Stimulated activated CD8-positive, alpha-beta memory T cell treated with anti-CD3 and anti-CD28 coated beads, Interleukin-4, amount 100 ng/mL, for 1 hour (primary cell): ENCODE measurements at places on chromosomes 2 and 18.

GRCh38 chr18:7370802-7371201, 139.9 kb downstream of the LRRC30 start:
- DNase-seq: no peak

DNA sequence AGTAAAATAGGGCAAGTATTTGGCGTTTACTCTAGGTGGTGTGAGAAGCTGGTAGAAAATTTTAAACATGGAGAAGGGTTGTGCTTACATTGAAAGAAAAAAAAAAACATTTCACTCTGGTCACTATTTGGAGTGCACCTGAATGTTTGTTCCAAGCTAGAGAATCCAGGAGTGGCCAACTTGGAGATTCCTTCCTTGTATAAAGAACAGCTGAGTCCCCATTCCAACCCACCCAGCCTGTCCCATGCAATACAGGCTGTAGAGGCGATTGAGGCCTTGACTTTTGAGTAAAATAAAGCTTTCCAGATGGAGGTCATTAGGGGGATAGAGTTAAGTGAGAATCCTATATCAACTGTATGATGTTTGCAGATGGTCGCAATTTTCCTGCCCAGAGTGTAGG, 203.8 kb upstream of the SYT4 start:
- no peak for DNase-seq

DNA sequence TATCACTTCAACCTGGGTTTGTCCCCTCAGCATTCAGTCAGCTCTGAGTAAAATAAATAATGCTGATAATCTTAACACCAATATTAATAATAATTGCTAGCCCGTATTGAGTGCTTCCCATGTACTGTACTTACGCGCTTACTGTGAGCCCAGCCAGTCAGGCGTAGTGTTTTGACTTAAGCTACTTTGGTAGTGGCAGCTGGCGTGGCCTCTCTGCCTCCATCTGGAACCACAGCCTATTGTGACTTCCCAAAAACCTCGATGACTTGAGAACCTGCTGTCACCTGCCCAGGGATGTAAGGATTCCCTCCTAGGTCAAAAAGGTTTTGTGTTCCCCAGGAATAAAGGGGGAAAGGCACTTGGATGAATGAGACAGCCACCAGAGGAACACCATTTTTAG, 53.2 kb downstream of the SUMO1 start:
- DNase-seq: no peak

DNA sequence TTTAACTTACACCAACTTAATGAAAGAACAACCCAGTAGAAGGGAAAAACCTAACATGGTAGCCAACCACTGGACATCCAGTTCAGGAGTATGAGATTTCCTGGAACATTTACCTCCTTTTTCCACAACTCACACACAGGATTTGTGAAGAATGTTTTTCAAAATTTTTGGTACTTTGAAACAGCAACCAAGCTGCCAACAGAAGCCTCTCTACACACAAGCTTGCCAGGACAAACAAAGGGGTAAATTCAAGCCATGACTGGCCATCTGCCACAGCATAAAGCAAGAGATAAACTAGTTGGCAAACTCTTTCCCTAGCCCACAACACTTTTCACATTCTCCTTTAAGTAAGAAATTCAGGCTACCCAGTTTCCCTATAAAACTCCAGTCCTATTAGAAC, 21.4 kb downstream of the MGAT4A start:
- no peak for DNase-seq

GRCh38 chr18:56109757-56110156, 521.8 kb upstream of the TCF4 start:
- DNase-seq: no peak

GRCh38 chr2:100423631-100424030, 6.2 kb upstream of the CHST10 start:
- DNase-seq: no peak

GRCh38 chr2:196980473-196980872, 54.0 kb upstream of the PGAP1 start:
- DNase-seq: no peak

DNA sequence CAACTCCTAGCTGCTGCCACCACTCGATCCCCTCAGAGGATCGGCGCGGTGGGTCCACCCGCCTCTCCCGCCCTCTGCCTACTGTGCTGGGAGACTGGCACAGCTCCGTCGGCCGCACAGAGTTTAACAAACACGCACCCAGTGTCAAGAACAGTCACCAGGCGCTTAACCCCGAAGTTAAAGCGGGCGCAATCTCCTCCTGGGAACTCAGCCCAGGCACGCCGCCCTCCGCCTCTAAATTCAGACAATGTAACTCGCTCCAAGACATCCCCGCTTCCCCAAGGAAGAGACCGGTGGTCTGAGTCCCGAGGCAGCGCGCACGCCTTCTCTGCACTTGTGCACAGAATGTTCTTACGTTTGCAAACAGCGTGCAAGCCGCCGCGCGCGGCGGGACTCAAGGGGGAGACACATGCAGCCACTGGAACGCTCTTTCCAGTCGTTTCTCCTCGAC, 533 bp downstream of the CXCR4 start:
- DNase-seq: no peak

DNA sequence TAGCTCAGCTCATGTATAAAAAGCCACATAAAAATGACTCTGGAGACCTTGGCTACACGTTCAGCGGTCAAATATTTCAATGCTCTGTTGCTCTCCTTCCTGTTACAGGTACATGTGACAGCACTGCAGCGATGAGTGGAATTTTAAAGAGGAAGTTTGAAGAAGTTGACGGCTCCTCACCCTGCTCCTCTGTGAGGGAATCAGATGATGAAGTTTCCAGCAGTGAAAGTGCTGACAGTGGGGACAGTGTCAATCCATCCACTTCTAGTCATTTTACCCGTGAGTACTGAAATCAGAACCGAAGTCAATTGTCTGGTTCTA, 125.4 kb downstream of the CSRNP3 start:
- no peak for DNase-seq

DNA sequence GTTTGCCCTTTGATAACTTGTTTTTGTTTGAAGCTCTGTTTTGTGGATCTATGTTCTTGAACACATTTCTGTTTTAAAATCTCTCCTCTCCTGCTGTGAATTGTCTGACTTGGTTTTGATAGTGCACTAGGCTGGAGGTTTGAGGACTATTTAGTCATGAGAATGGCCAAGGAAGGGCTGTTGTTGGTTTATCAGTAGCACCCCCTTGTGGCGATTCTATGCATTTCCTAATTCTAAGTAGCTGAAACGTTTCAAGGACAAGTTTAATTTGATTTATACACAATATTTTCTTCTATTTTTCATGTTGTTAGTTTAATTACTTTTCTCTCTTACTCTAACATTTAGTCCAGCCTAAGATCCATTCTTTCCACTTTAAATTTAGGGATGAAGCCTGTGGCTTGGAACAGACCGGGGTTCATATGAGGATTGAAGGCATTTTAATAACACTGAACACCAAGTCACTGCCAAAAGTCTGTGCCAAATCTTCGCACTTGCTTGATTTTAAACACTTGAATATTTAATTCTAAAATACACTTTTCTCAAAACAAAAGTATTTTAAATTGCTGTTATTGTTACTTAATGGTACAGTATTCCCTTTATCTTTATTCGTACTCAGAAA, 166.0 kb downstream of the SOCS6 start:
- DNase-seq: no peak

DNA sequence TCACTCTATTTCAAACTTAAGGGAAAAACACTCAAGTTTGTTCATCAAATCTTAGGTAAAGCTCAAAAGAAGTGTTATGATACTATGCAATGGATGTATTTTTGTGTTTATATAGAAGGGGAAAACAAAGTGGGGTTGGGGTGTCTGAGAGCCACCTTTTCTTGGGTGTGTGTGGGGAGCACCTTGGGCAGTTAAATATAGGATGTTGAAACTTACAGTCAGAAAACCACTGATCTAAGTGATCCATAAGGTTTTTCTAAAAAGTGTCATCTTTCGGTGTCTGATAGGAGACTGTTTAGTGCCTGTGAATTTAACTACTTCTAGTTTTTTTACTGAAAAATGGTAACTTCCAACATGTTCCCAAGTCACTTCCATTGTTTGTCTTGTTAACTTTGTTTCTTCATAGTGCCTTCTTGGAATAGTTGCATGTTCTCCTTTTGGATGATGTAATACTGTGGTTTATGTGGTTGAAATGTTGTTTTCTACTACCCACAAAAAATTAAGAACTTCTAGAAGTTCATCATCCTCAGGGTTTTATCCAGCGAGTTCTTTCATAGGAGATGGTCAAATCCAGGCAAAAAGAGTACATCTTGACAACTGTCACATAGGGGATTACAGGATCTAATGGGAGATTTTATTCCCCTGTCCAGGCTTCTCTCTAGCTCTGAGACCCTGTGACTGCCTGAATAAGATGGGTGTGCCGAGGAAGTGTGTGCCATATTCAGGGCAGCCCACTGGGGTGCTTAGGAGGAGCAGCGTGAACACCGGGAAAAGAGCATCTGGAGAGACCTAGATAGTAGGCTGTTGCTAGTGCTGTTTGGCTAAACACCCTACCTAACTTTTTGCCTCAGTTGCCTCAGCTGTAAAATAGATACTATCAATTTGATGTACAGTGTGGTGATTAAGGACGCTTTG, 46.2 kb downstream of the CAB39 start:
- no peak for DNase-seq

DNA sequence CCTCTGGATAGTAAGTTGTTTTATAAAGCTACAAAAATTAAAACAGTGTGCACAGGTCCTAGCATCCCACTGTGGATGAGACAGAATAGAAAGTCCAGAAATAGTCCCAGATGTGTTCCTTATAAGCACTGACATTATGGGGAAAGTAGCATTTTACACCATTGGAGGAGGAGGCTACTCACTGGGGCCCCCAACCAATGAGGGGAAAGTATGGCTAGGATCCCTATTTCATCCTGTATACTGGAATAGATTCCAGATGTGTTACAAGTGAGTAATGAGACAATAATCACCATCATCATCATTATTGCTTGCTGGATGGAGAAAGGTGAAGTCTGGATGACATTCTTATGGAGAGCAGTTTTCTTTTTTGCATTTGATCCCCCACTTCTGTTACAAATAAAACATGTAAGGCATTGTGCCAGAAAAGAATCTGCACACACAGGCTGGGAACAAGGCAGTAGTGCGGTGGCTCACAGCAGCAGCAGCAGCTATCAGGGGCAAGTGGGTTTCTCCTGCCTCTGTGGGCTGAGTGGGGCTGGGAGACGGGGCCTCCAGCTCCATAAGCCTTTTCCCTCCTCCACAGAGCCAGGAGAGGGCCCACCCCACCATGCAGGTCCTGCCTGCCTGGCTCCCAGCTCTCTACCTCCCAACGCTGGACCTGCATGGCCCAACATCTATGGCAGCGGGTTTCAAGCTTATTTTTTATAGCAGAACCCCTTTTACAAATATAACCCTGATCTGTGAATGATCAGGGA, 5.0 kb downstream of the ARID5A start:
- DNase-seq: no peak

- no peak for DNase-seq
Measured at GRCh38 chr2:222193328-222193983, 105.3 kb downstream of the PAX3 start.

- DNase-seq: no peak
Measured at GRCh38 chr2:198905881-198906612, 551.7 kb downstream of the SATB2 start.

DNA sequence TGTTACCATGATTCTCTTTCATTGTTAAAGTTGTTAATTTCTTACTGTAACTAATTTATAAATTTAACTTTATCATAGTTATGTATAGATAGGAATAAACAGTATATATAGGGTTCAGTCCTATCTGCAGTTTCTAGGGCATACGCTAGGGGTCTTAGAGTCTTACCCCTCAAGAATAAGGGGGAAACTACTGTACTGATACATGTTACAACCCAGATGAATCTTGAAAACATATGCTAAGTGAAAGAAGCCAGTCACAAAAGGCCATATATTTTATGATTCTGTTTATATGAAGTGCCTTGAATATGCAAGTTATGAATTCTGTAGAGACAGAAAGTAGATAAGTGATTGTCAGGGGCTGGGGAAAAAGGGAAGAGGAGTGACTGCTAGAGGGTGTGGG, 52.4 kb downstream of the RTN4 start:
- no peak for DNase-seq

GRCh38 chr2:21657445-21657844, 533.7 kb downstream of the TDRD15 start:
- DNase-seq: no peak

DNA sequence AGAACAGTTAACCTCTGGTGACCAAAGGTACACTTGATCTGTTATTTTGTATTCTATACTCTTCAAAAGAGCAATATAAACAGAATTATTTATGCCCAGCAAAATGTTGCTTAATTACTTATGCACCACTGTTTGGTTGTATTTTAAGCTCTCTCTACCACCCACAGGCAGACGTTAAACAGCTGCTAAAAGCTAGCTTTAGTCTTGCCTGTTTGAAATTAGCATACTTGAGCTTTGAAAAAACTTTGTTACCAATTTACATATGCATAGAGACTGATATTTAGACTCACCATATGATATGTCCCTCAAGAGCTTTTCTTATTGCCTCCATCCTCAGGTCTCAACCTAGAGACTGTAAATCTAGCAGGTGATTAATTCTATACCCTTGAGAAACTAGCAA, 426.9 kb downstream of the NR4A2 start:
- no peak for DNase-seq

GRCh38 chr2:47070155-47070919, 84.8 kb downstream of the STPG4 start:
- no peak for DNase-seq

DNA sequence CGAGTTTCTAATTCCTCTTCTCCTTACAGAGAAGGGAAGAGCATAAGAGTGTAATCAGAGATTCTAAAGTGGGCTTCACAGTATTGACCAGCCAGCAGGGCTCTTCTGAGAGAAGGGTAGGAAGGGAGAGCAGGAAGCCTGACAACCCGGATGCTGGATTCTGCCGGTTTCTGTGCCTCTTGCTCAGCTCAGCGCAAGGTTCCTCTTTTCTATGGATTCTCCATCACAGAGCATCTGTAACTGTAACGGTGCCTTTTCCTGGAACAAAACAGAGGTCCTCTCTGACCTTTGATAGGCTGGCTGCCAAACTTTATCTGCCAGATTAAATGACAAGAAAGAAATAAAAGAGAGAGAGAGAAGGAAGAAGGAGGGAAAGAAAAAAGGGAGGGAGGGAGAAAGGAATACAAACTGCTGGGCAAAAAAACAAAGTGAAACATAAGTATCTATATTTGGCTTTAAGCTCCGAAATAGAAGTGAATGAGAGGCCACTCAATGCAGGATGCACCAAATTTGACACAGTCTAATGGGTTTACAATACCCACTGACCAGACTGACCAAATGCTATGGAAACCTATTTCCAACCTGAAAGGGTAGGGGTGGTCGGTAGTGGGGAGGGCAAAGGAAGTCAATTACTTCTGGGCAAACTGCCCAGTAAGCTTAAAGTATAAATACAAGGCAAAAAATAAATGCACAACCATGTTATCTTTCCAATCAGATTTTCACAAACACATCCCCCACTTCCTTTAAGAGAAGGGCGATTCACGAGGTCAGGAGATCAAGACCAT, 59.2 kb downstream of the PIEZO2 start:
- DNase-seq: no peak

DNA sequence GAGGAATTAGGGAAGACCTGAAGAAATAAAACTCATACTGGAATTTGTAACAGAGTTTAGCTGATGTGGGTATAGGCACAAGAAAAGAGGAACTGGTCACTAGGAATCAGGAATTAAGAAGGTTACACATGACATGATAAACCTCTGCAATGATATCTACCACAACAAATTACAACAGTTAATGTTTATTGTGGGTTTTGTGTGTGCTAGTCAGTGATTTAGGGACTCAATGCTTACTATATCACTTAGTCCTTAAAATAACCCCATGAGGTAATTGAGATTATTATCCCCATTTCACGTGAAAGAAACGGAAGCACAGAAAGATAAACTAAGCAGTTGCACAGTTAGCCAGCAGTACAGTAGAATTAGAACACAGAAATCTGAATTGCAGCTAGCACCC, 415.8 kb upstream of the ZEB2 start:
- DNase-seq: no peak
